ENCODE measurements at places on chromosomes 11 and 22.

DNA sequence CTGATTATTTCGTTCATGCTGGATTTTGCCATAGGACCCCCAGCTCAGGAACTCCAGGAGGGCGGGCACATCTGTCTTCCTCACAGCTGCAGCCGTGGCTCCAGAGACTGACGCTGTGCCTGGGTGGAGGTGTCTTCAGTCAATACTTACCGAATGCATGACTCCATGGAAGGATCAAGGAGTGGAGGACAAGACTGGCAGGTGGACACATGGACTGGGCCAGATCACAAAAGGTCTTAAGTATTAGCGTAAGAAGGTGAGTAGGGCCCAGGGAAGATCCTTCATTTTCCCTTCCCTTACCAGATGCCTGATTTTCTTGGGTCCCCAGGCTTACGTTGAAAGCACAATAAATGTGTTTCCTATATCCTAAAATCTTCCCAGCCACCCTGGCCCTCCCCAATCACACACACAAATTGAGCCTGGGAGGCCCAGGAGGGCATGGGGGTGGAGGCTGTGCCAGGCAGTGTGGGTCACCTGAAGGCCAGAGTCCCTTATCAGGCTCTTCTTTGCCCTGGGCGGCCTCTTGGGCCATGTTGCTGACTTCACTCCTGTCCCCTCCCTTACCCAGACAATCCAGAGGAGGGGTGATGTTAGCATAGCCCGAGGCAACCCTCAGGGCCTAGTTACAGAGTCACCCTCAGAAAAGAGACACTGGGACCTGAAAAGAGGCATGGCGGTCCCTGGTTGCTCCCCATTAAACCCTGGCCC, 56.4 kb downstream of the CYTH4 start:
- no peak for DNase-seq

GRCh38 chr11:73174495-73174791, 32.3 kb upstream of the FCHSD2 start:
- no peak for DNase-seq

- no peak for DNase-seq
These were observed 60.4 kb upstream of the CCND1 start for GRCh38 chr11:69580529-69580928.

DNA sequence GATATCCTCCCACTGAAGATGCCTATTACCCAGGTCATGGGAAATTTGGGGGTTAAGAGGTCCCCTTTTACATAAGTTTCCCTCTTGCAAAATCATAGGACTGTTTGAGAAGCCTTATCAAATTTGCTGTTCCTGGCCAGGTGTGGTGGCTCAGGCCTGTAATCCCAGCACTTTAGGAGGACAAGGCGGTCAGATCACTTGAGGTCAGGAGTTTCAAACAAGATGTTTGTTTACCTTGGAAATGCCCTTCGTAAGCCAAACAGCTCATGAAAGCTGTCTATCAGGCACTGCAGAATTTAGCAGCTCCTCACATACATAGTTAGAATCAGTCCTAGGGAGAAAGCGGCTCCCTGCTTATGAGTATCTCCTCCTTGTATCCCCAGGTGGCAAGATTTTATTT, 4.9 kb upstream of the EI24 start:
- no peak for DNase-seq

- no peak for DNase-seq
These were observed 492.1 kb downstream of the SOX6 start for GRCh38 chr11:15864026-15864805.

All from stimulated activated CD4-positive, alpha-beta T cell treated with anti-CD3 and anti-CD28 coated beads, Interleukin-1b, Interleukin-23, amount 100 ng/mL, for 24 hours (primary cell).